Activated CD8-positive, alpha-beta memory T cell treated with anti-CD3 and anti-CD28 coated beads, Interleukin-2, amount 50 U/mL, for 4 hours (primary cell): ENCODE measurements at places on chromosomes 6 and 20.
A peak's percentile ranks its signal among the peaks of the same experiment; 100 is the strongest.

GRCh38 chr6:128500014-128500413 is 20.4 kb downstream of the PTPRK start:
- DNase-seq: no peak

DNA sequence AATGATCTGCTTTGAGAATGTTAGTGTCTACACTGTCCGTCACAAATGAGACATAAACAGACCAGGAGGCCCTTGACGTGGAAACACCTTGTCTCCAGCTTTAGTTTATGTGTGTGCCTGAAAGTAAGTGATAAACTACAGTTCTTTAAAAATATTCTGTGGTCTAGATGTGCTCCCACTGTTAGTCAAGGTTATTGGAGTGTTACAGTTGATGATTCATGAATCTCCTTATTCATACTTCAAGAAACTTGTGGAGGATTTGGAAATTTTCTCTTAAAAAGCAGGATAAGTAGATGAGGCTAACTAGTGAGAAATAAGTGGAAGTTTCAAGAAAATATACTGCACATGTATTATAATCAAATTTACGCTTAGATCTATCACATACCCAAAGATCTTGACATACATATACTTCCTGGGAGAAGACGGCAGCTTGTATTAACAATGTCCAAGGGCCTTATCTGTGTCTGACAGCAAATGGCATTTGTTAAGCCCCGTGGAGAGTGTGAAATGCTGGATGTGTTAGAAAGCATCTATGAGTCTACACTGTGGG is 90.5 kb upstream of the MBOAT1 start:
- DNase-seq: no peak

DNA sequence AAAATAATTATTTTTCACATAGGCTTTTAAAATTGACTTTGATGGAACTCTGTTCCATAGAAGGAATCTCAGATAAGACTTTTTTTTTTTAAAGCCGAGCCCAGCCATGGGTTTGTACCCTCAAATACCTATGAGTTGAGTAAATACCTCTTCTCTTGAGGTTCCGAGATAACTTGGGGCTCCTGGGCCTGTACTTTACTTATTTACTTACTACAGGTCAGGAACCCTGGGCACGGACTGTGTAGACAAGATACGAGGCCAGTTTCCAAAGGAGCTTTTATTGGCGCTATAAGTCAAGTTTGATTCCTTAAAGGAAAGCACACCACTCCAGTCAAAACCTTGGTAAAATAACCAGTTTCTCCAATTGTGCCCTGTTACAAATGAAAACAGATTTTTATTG is 7.5 kb downstream of the AFG1L start:
- DNase-seq: no peak

DNA sequence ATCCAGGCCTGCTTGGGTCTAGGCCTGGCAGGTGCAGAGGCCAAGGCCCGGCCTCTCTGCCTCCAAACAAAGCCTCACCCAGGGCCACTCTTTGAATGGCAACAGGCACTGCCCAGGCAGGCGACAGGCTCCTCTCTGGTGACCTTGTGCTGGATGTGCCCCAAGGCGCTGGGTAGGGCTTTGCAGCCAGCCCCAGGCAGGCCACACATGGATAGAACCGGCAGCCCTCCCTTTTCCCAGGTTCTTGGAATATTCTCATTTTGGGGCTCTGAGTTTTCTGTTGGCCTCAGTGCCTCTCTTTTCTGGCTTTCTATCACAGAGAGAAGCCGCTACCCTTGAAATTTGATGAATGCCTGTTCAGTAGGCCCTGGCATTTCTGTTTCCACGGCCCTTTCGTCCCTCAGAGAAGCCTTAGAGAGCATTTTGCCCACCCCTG is 18.9 kb downstream of the PKIG start:
- DNase-seq: no peak

GRCh38 chr6:121436960-121437850 is 1.8 kb downstream of the GJA1 start:
- no peak for DNase-seq

GRCh38 chr20:31943052-31943471 is 8.8 kb downstream of the PDRG1 start:
- no peak for DNase-seq

- DNase-seq: no peak
These were observed 154.0 kb downstream of the CLVS2 start for GRCh38 chr6:123150076-123150475.

DNA sequence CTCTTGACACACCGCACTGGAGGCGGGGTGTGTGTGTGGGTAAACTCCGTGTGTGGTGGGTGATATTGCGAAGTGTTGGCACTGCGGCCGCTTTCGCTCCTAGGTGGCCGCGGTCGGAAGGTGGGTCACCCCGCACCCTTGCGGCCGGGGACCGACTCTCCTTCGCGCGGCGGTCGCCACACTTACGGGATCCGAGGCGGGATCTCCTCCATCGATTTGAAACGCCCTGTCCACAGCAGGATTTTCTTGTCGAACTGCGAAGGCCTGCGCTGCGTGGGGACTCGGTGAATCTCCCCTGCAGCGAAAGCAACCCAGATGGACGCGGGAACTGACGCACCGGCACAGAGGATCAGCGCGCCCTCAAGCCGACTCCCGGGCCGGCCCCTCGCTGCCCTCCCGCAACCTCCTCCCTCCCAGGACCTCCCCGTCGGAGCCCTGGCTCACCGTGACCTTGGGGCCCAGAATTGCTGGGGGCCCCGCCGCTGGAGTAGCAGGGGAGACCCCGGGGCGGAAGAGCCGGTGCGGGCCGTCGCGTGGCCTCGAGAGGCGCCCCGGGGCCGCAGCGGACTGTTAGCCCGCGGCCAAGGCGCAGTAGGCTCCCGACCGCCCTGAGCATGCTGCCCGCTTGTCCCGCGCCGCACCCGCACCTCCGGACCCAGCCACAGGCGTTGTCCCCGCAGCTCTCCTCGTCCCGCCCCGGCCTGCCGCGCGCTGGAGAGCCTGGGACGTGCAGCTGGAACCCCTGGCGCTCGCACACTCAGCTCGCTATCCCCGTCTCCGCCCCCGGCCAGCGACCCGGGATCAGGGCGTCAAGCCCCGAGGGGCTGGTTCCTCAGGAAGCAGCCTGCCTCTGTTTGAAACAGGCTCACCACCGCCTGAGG is at the start of gene FAM162B:
TSS of gene FAM162B (minus strand) at position 759 of the 881 bp plus-strand sequence. CDS start at position 616, 143 bp downstream.
- DNase-seq: no peak

DNA sequence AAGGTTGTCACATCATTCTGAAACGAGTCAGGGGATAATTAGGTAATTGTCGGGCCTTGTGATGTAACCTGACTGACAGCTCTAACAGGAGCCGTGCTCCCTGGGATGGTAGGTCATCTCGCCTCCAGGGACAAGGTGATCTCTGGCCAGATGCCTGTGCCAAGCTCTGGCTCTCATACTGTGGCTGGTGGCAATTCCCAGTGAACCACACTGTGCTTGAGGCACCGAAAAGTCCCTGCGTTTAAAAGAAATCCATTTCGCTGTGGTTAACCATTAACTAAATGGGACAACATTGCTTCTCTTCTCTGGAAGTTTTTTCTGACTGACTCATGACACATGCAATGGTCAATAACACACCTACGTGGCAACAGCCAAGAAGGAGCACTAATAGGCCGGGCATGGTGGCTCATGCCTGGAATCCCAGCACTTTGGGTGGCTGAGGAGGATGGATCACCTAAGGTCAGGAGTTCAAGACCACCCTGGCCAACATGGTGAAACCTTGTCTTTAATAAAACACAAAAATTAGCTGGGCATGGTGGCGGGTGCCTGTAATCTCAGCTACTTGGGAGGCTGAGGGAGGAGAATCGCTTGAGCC is 669.2 kb downstream of the PRKN start:
- no peak for DNase-seq

- DNase-seq: no peak
These were observed 3.7 kb downstream of the TFAP2D start for GRCh38 chr6:50716899-50717509.

- no peak for DNase-seq
These were observed 55.5 kb downstream of the ATP9A start for GRCh38 chr20:51712501-51713212.

- DNase-seq: no peak
These were observed 25.8 kb downstream of the CBFA2T2 start for GRCh38 chr20:33515569-33516216.

GRCh38 chr20:25276533-25277050 is 28.7 kb downstream of the PYGB start:
- peak; percentile 11 for DNase-seq

DNA sequence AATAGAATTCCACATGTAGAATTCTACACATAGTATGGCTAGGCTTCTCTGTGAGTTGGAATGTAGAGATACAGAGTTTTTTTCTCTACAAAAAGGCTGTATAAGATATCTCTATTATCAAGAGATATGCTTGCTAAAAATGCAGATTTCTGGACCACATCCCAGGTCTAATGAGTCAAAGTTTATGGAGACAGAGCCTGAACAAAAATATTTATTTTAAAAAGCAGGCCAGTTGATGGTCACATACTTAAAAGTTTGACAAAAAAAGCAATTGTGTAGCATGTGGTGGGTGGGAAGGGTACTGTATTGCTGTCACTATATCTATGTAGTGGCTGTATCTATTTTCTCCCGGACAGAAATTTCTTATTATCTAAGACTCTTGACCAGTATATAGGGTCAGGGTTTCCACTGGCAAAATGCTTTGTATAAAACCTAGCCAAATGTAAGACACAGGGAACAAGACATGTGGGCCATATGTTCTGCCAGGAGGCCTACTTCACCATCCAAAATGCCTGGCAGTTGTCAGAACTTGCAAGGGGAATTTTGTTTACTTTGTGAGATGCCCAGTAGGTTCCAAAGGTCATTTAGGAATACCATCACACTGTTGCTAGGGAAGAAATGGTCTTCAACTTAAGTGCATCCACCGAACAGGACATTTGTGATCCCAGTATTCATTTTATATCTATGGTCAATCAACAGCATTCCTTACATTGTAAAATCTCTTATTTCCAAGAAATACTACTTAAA is 60.6 kb downstream of the SHPRH start:
- no peak for DNase-seq
